ENCODE measurements at places on chromosomes 1 and 21.
A peak's percentile ranks its signal among the peaks of the same experiment; 100 is the strongest.

GRCh38 chr1:172699111-172699510 lies 40.2 kb downstream of the FASLG start:
- DNase-seq: no peak

GRCh38 chr1:26618561-26618960 lies 77.3 kb upstream of the ARID1A start:
- DNase-seq: no peak

DNA sequence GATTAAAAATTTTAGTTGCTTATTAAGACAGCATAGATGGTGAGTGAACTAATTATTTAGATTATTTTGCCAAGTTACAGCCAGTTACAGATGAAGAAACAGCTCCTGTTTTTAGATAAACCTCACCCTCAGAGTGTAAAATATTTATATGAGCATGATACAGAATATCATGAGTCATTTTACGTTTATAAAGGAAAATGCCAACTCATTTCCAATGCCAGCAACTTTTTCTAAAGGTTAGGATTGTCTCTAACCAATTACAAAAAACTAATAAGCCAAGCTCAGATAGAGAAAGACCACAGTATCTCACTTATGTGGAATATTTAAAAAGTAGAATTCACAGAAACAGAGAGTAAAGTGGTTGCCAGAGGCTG lies 590.1 kb downstream of the LTN1 start:
- DNase-seq: no peak

DNA sequence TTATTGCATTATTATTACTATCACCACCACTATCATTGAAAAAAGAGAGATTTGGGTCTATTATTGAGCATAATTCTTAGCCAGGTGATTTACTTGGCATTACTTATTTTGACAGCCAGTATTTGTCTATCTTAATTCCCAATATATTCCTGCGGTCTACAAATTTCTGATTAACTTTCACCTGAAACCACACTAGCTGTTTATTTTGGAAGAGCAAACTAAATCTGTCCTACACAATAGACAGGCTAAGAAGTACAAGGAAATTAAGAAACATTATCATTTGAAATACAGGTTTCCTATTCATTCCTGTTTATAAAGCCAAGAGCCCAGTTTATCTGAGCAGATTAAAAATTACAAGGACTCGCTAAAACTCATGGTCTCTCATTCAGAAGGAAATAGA lies 6.9 kb upstream of the LYST start:
- DNase-seq: no peak

GRCh38 chr1:108316545-108316944 lies 72.7 kb upstream of the NBPF4 start:
- no peak for DNase-seq

DNA sequence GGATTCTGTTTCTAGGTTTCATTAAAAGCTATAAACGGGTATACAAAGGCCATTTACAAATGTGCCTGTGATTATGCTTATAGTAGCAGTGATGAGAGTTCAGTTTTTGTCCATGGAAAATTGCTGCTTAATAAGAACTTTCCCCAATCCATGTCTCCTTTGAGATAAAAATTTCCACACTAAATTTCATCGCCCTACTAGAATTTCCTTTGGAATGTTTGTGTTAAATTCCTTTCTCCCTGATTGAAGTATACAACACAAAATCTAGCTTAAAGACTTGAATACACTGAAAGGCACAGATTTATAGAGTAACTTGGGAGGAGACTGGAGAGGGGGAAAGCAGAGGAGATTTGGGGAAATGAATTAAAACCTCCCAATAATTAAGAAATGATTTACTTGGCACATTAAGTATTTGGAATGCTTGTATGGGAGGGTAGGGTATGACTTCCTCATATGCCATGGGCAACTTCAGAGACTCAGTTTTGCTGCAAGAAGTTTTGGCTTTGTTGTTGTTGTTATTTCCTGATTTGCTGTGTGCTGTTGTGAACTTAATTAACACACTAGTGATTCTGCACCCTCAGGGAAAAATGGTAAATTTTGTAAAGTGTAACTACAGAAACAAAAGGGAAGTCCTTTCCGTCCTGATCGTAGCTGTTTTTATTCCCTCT lies 157.6 kb upstream of the LMO4 start:
- DNase-seq: no peak

GRCh38 chr1:96944432-96945092 lies 223.0 kb downstream of the PTBP2 start:
- peak; percentile 32 for DNase-seq

DNA sequence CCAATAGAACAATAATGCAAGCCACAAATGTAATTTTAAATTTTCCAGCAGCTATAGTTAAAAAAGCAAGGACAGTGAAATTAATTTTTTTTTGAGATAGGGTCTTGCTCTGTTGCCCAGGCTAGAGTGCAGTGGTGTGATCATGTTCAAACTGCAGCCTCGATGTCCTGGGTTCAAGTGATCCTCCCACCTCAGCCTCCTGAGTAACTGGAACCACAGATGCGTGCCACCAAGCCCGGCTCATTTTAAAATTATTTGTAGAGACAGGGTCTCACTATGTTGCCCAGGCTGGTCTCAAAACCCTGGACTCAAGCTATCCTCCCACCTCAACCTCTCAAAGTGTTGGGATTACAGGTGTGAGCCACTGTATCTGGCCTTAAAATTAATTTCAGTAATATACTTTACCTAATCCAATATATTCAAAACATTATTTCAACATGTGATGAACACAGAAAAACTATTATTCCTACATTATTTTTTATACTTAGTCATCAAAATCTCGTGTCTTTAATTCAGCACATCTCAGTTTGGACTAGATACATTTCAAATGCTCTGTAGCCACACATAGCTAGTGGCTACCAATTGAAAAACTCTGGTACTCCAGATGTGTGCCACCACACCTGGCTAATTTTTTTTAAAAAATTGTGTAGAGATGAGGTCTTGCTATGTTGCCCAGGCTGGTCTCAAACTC lies 10.8 kb upstream of the ID3 start:
- DNase-seq: no peak

DNA sequence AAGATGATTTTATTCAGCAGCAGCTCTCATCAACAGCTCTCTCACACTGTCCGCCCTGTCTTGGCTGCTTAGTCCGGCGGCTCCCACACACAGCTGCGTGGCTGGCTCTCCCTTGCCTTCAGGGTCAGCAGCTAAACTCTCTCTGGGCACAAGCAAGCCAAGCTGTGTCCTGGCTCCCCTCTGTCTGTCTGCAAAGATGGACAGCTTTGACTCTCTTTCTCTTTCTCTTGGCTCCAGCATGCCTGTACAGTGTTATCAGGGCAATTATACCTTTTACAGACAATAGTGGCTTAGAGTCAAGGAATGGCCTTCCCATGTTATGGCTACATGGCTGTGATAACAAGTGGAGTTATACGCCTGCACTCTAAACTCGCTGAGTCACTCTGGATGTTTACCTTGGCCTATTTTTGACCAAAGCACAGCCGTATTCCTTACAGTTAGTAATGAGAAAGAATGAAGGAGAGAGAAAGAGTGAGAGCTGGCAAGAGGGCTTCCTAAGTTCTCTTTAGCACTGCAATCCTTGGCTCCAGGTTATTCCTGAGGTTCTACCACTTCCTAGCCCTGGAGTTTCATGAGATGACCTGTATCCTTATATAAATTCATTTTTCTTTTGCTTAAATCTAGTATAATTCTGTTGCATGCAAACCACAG lies 59.9 kb upstream of the ZSWIM5 start:
- no peak for DNase-seq
